CD4-positive, alpha-beta T cell treated with Interleukin-1 beta for 1 hour (primary cell): ENCODE measurements at places on chromosomes 6 and 20.

GRCh38 chr20:59645271-59645670 lies 40.9 kb downstream of the PHACTR3 start:
- DNase-seq, result no peak

DNA sequence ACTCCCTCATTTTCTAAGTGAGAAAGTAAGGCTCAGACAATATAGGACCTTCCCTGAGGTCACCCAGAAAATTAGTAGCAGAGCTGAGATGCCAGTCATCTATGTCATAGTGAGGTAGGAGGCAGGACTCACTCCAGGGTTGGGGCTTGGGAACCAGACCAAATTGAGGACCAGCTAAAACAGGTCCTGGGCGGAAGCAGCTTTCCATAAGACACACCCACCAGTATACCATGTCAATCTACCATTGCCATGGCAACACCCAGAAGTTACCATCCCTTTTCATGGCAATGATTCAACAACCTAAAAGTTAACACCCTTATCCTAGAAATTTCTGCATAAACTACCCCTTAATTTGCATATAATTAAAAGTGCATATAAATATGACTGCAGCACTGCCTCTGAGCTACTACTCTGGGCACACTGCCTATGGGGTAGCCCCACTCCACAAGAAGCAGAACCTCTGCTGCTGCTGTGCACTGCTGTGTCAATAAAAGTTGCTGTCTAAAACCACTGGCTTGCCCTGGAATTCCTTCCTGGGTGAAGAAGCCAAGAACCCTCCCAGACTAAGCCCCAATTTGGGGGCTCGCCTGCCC lies 30.3 kb upstream of the OCSTAMP start:
- no peak for DNase-seq

DNA sequence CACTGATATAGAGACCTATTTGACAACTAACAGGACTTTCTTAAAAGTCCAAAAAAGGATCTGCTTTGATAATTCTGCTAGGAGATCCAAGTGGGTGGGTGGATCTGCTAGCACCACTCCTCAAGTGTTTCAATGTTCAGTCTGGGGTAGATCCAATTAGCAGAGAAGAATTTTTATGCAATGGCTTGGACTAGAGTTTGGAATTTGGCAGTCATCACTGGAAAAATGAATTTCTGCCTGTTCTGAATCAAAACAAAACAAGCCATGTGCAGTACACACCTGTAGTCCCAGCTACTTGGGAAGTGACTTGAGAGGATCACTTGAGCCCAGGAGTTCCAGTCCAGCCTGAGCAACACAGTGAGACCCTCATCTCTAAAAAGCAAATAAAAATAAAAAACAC lies 12.6 kb upstream of the GNMT start:
- no peak for DNase-seq

DNA sequence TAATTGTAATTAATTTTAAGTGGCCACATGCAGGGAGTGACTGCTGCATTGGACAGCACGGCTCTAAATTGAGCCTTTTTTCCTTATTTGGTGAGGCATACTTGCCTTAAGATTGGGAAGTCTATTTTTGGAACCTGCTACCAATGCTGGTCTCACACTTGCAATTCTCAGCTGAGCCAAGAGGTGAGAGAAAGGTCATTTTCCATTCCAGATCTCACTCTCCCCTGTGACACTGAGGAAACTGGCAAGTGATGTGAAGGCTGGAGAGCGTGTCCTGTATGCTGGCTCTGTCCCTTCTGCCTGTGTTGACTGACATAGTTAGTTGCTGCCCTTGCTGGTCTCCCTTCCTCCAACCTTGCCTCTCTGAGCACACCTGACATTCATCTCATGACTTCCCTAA lies 735 bp upstream of the MOG start:
- no peak for DNase-seq

DNA sequence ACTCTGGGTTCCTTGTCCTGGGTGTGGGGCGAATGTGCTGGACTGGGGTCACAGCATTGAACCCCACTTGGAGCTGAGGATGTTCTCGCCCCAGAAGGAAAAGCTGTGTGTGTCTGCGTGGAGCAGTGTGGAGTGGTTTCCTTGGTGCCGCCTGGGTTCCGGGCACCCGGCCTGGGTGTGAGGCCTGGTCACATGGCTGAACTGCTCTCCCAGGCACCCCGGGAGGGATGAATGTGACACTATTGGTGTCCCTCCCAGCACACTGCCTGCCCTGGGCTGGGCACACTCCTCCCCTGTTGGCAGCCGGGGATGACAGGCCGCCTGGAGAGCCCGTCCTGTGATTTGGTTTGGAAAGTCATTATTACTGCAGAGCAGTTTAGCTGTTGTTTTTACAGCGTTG lies 12.3 kb downstream of the MYT1 start:
- DNase-seq, result no peak

GRCh38 chr20:46174469-46175126 lies 56.5 kb downstream of the CD40 start:
- DNase-seq, result peak; percentile 71

- no peak for DNase-seq
Measured at GRCh38 chr6:10478187-10479040, 42.7 kb upstream of the GCNT2 start.

- DNase-seq, result no peak
Measured at GRCh38 chr6:75735491-75736186, 13.4 kb upstream of the MYO6 start.

DNA sequence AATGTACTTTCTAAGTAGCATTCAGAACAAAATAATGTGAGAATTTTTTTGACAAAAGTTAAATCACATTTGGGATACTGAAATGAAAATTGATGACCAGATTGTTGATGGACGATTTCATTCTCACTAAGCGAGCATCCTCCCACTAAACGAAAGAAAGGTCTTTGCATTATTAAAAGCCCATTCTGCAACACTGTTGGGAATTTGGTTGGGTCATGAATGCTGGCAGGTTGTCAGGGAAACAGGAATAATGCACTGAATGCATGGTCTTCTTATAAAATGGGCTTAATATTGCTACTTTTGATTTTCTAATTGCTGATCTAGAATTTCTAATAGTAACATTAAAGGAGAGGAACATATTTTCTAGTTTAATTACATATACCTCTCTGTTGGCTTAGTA lies 229.8 kb downstream of the NKAIN2 start:
- no peak for DNase-seq

DNA sequence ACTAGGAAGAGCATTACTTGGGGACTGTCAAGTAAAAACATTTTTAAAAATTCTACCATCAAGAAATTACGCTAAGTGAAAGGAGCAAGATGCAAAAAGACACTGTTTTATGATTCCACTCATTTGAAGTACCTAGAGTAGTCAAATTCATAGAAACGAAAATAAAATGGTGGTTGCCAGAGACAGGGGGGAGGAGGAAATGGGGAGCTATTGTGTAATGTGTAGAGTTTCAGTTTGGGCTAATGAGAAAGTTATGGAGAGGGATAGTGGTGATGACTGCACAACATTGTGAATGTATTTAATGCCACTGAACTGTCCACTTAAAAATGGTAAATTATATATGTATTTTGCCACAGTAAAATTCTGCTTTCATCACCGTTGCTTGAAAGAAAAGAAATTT lies 83.8 kb downstream of the UST start:
- no peak for DNase-seq

DNA sequence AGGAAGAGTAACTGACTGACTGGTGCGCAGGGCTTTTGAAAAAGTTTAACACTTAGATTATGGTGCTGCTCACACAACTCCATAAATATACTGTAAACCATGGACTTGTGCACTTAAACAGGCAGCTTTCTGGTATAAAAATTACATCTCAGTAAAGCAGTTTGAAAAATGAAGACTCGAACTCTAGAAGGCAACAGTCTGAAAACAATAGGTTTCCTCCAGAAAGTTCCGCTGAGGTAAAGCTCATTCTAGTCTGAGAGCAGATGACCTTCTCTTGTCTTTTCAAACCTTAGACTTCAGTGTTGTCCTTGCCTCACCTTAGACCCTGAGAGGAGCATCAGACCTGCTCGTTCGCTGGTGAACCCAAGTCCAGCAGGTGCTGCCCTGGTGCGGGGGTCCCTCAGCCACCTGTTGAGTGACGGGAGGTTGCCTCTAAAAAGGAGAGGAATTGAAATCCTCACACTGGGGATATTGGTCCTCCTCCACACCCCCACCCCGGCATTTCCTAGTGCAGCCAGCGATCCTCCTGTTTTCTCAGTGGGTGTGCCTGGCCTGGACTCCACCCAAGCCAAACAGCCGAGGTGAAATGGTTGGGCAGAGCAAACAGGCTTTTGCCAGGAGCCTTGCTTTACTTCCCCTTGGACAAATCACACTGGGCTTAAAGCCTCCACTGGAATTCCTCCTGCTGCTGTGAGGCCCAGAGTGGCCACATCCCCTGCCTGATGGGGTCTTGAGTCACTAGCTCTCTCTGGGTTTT lies 14.7 kb upstream of the PYGB start:
- no peak for DNase-seq

DNA sequence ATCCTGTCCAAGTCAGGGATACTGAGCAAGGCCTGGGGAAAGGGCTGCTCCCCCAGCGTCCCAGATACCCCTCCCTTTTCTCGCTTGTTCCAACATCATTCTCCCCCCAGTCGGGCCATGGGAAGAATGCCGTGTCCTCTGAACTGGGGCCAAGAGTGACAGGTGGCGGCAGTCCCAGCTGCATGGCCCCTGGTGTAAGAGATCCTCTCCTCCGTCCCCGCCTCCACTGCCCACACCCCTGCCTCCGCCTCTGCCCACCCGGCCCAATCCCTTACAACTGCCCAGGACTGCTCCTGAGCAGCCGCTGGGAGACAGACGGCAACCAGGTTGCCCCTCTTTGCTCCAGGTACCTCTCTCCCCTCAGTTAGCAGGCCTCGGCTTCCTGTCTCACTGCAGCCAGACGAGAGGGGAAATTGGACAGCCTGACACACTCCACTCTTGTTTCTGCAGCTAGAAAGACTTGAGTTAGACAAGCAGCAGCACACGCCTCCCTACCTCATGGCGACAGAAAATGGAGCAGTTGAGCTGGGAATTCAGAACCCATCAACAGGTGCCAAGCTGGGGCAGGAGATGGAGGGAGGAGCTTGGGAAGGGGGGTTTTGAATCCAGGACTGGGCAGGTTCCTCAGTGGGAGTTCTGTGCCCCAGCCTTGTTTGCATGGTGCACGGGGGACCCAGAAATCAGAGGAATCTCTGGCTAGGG lies at the start of gene MYLK2:
MYLK2 (plus strand) TSS at position 274 of the 702 bp plus-strand sequence; CDS start at position 499, 225 bp downstream.
- DNase-seq, result no peak

- DNase-seq, result peak; percentile 23
Measured at GRCh38 chr6:28657769-28658465, 132.2 kb downstream of the GPX5 start.

GRCh38 chr20:32191873-32192272 lies 15.7 kb downstream of the PLAGL2 start:
- DNase-seq, result no peak

DNA sequence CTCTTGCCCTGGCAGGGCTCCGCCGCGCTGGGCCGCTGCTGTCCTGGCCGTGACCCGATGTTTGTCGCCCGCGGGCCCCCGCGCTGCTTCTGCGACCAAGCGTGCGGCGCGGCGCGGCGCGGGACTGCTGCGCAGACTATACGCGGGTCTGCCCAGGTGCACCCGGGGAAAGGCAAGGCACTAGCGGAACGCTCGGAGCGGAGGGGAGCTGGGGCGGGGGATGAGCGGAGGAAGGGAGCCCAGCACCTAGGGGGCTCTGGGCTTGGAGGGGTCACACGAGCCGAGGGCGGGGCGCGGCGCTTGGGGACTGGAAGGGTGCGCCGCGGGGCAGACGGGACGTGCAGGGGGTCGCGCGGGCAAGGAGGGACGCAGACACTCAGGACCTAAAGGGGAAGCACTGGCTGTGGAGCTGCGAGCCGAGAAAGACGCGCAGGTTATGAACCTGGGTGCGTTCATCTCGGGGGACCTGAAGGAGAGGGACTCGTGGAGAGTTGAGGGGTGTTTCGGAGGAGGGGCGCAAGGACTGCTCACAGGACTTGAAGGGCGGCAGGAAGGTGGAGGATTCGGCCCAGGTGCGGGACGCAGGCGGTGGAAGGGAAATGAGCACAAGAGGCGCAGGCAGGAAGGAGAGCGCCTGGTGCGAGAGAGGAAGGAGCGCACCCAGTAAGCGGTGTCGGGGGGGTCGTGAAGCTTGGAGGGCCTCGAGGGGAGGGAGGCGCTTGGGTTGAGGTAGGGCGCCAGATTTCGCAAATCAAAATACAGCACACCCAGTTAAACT lies 40.8 kb upstream of the ZNFX1 start:
- DNase-seq, result peak; percentile 4
